ENCODE measurements at places on chromosomes 5 and 9.

DNA sequence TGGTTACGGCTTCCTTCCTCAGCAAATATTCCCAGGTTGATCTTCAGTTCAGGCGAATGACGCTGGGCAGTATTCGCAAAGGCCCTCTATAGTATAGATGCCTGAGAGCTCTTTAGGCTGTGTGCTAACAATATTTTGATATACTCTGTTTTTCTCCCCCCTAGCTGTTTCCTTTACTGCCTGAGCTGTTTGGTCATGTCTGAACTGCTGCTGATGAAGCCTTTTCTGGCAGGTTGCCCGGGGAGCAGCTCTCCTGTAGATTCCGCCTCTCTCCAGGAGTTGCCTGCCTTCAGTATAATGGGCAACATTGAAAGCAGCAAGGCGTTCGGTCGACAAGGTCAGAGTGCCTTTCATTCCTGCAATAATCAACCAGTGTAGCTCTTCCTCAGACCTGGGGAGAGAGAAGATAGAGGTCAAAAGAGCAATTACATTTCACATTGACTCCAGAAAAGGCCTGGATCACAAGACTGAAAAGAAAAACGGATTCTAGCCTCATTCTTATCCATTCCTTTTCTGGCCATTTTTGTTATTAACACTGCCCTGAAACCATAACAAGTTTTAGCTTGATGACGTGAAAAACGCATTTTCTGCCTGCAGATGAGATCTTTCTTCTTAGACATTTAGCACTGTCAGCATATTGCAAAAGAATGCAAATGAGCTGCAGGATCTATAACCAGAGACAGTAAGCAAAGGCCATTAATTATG lies 60.1 kb upstream of the ZNF608 start:
- no peak for DNase-seq

DNA sequence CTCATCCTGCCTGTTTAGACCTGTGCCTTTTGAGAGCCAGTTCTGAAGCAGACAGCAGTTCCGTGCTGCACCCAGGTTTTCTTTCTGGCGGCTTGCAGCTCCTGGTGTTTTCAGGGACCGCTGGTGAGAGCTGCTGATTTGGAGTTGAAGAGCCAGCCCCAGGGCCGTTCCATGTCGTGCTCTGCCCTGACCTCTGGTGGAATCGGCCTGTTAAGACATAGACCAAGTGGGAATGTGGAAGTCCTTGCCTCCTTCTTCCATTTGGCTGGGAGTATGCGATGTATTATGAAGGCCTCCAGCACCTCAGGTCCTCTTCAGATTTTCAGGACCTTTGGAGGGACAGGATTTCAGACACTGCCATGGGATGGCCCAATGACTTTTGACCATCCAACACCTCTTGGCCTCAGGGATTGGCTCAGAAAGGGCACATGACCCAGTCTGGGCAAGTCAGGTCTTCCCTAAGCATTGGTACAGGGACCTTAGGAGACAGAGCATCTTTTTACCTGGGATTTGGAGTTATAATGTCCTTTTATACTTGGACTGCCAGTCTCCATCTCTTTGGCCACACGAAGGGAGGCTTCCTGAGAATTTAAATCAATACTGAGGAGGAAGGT lies 136.1 kb upstream of the CLINT1 start:
- peak; percentile 23 for DNase-seq

DNA sequence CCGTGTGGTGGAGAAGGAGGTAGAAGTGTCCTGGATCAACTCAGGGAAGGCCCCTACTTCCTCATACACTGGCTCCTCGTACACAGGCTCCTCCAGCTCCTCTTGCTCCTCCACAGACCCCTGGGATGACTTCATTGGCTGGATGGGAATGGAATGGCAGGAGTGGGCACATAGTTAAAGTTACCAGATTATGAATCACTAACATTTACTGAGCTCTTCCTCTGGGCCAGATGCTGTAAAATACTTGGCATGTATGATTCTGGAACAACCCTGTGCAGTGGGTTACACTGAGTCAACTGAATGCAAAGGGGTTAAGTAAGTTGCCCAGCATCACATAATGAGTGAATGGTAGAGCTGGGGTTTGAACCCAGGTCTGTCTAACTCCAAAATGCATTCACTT lies 3.1 kb upstream of the FCHSD1 start:
- DNase-seq: no peak

GRCh38 chr9:134410071-134410834 lies 84.0 kb downstream of the RXRA start:
- no peak for DNase-seq

- no peak for DNase-seq
Measured at GRCh38 chr5:112711436-112711835, 26.2 kb upstream of the APC start.

GRCh38 chr9:35396560-35397215 lies 93.2 kb upstream of the RUSC2 start:
- no peak for DNase-seq

DNA sequence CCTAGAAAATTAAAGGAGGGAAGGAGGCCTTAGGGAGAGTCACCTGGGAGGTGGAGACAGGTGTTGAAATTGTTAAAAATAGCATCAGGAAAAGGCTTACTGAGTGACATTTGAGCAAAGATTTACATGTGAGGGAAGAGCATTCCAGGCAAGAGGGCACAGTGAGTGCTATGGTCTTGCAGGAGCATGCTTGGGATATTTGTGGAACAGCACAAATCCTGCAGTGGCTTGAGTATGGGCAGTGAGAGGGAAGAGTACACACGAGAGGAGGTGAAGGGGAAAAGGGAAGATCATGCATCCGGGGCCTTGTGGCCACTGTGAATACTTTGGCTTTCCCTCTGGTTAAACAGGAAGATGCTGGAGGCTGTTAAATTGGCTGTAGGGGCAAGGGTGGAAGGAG lies 36.6 kb downstream of the ACER2 start:
- DNase-seq: no peak
